ENCODE measurements at places on chromosomes 5 and 9.

DNA sequence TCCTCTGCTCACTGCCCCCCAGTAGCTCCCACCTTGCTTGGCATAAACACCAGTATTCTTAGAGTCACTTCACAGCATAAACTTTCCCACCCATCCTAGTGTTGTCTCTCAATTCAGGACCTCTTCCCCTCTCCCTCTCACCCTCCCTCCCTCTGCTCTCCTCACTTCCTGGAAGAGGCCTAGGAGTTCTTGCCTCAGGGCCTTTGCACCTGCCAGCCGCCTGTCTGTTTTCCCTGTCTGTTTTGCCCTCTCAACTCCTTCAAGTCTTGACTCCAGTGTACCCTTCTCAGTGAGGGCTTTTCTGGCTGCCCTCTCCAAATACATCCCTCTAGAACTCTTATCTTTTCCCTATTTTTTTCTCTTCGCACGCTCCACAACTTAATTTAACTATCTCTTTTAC lies 86.2 kb downstream of the ENTREP1 start:
- DNase-seq = no peak

DNA sequence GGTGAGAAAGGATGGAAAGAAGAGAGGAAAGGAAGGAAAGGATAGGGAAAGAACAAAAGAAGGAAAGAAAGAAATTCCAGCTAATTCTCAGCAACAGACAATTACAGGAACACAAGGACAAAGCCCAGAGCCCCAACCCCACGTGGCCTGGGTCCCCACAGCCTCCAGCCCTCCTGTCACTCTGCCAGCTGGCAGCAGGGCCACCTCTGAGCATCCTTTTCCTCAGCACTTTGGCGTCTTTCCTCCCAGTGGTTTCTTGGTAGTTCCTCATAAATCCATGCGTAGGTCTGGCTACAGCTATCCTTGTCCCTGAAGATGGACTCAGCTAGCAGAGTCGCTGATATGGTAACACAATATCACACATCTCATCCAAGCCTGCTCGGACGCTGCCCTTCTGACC lies 28.3 kb downstream of the ADAMTS2 start:
- DNase-seq = no peak

DNA sequence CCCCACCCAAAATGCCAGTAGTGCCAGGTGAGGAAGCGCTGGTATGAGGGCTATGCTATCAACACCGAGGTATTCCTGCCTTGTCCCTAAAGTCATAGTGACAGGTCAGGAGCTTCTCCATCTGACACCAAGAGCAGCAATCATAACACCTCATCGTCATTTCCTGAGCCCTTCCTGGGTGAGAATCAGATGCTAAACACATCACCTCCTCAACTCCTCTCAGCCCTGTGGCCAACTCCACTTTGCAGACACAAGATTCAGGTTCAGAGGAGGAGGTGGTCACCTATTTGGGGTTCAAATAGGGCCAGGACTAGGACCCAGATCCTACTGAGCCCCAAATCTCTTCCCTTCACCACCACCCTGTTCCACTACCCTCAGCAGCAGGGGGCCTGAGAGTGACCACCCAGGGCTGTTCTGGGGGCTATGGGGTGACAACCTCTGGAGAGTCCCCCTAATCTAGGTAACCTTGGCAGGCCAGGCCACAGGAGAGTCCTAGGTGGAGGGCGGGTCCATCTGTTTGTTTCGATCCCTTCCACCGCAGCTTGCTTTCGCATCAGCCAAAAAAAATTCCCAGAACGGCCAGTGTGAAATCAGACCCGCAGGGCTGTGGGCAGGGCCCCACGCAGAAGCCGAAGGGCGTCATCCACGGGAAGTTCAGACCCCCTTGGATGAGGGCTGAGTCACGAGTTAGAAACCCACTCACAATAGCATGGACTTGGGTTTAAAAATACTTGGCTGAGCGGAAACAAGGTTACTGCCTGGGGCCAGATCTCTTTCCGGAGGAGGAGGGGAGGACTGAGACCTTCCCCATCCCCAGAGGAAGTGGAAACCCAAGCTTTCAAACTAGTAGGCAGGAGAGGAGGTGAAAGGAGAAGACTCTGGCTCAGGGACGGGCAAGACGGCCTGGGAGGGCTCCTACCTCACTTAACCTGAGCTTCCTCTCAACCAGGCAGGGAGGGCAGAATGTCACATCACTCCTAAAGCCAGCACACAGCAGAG lies 8.7 kb downstream of the STK10 start:
- DNase-seq = no peak

GRCh38 chr5:151348789-151349188 lies 1.4 kb upstream of the SLC36A2 start:
- DNase-seq = no peak

DNA sequence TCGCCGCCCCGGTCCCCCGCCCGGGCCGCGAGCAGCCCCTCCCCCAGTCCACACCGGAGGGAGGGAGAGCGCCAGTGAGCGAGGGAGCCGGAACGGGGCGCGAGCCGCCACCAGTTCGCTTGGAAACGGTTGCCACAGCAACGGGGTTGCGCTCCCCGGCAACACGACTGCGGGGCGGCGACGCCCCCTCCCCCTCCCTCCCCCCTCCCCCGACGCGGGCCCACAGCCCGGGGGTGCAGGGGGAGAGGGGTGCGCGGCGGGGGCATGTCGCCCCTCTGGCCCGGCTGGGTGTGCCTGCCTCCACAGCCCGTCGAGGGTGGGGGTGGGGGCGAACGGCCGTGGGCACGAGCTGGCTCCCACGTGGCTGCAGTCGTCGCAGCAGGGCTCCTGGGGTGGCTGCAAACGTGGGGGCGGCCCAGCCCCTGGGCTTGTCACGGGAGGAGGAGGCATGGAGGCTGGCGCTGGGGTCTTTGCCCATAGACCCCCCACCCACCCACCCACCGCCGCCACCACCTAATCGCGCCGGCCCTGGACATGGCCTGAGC lies 524 bp downstream of the PRR7 start:
- DNase-seq = no peak

DNA sequence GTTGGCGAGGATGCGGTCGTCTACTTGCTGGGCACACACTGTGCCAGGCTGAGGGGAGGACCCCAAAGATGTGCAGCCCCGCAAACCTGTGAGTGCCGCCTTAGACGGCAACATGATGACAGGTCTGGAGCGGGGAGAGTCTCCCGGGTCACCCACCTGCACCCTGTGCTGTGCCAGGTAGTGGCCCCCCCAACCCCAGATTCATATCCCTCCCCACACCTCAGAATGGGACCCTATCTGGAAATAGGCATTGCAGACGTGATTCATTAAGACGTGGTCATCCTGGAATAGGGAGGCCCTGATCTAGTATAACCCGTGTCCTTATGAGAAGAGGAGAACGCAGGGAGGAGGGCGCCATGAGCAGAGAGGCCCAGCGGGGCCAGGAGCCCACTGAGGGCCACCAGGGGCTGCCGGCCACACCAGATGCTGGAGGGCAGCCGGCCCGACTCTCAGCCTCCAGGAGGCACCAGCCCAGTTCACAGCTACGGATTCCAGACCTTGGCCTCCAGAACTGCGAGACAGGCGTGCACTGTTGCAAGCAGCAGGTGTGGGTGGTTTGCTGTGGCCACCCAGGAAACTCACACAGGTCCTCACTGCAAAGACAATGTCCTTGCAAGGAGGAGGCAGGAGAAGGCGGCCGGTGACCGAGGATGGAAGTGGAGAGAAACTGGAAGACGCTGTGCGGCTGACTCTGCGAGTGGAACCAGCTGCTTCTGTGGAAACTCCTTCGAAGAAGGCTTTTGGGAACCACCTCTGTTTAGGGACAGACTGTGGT lies 131.9 kb upstream of the LPCAT1 start:
- no peak for DNase-seq

- DNase-seq = no peak
These were observed 38.8 kb upstream of the GLRX start for GRCh38 chr5:95861221-95861863.

DNA sequence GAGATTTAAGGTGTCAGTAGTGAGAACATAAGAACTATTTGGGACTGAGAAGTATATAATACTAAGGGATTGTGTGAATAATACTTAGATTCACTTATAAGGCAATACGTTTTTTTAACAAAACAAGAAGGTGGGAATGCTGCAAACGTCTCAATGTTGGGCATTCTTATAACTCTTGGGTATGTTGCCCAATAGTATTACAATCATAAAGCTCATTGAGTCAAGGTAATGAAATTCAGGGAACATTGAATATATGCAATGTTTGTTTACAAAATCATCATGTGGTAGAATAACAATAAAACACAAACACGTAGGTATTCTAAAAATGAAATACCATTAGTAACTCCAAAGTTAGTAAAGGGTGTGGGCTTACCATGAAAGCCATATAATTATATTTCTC lies 400.7 kb downstream of the KIAA0825 start:
- no peak for DNase-seq

DNA sequence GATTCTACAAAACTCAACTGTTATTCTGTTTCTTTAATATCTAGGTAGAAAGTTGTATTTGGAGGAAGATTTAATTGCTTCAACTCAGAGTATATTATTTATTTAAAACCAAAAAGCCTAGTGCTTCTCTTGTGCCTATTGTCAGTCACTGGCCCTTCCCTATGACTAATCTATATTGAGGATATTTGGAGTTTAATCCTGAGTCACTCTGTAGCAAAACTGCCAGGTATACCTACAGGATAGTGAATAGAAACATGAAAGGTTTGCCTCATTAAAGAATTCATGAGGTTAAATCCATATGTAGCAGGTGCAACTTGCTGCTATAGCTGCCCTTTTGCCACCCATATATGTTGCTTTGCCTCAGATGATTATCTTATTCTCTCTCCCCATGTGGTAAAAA lies 15.1 kb downstream of the PLK2 start:
- no peak for DNase-seq

GRCh38 chr9:130340011-130340410 lies 74.5 kb downstream of the HMCN2 start:
- DNase-seq = no peak

- no peak for DNase-seq
These were observed 69.9 kb upstream of the ZNF608 start for GRCh38 chr5:124816381-124816780.

GRCh38 chr5:73783828-73784227 lies 157.8 kb downstream of the ARHGEF28 start:
- DNase-seq = no peak

GRCh38 chr9:138071292-138071691 lies 193.7 kb downstream of the CACNA1B start:
- DNase-seq = no peak

GRCh38 chr9:77224746-77225312 lies 47.5 kb downstream of the VPS13A start:
- no peak for DNase-seq

- DNase-seq = no peak
These were observed 22.2 kb upstream of the EEIG1 start for GRCh38 chr9:128002959-128003358.

DNA sequence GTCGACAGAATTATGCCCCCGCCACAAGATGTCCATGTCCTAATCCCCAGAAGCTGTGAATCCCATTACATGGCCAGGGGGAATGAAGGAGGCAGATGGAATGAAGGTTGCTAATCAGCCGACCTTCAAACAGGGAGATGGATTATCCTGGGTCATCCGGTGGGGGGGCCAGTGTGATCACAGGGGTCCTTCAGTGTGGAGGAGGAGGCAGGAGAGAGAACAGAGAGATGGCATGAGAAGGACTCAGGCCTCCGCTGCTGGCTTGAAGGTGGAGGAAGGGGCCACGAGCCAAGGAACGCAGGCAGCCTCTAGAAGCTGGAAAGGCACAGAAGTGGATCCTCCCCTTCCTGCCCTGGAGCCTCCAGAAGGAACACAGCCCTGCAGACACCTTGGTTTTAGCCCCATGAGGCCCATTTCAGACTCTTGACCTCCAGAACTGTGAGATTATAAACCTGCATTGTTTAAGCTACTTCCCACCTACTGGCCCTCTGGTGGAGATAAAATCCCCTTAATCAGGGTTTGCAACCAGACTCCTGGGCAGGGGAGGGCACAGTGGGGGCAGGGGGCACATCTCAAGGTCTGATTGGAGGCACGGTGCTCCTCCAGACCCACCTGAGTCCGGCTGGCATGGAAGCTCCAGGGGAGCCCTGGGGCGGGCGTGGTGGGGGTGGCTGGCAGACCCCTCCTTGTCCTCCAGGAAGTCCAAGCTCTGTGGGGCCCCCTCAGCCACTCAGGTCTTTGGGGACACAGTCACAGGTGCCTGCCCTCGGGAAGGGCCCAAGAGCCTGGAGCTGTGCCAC lies 13.8 kb downstream of the PTGES2 start:
- DNase-seq = no peak

GRCh38 chr5:178332210-178332641 lies 99.6 kb upstream of the PHYKPL start:
- DNase-seq = no peak

GRCh38 chr9:36323926-36324325 lies 65.7 kb upstream of the GNE start:
- DNase-seq = no peak

DNA sequence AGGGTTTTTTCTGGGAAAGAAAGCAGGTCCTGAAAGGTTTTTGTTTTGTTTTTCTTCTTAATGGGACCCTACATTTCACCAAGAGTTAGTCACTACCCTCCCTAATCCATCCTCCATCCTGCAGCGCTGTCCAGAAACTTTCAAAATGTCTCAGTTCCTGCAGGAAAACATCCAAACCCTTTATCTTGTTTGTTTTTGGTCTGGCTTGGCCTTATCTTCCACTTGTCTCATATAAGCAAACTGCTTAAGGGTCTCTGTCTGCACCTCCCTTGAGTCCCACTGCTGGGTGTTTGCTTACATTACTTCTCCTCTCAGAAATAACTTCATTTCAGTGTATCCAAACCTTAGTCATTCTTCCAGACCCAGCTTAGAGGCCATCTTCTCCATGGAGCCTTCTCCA lies 11.0 kb upstream of the TRAF1 start:
- DNase-seq = no peak
